Pancreas (tissue), 10 donors: ENCODE measurements at places on chromosomes 1 and 21. TPM values are rescaled to one million over a fixed set of nuclear protein-coding genes. Genes with fewer than 3 reads are reported as not detected.

Gene EXTL1
- 0.12 TPM for total RNA-seq

Gene ZNF683
- total RNA-seq = not detected

DNA sequence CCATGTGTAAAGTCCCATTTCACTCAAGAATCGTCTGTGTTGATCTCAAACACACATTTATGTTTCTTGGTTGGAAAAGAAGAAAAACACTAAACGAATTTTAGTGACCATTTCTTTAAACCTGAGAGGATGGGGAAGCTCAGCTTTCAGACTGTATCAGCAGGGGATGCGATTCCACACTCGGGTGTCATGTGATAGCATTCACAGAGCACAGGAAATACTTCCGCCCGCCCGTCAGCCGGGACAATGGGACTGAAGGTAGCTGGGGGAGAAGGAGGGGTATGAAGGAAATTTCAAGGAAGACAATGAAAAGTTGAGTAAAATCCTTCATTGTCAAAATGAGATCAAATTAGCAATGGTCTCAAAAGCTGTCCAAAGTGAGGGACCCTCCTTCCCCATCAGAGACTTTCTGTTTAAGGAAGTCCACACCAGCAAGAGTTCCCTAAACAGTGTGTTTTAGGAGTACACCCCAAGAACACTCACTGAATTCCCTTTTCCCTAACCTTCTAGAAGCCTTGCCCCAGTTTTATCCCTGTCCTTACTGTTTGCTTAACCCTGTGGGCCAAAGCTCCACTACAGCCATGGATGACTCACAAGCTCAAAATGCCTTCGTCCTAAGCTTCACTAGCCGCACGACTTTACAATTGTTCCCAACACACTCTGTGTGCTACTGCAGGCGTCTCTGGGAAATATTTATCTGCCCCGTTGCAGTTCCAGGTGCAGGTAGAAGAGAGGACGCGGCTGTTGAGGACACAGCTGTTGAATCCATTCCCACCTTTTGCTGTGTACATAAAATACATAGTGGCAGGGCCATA is 51.4 kb upstream of the SIM2 start:
- H3K27me3 ChIP-seq = no peaks in the 10 kb centered on the region
- no peak overlapping the region for H3K4me3 ChIP-seq
- H3K27ac ChIP-seq = no peak overlapping the region
- H3K36me3 ChIP-seq = no peaks in the 10 kb centered on the region
- H3K4me1 ChIP-seq = no peaks in the 10 kb centered on the region
- no peak for DNase-seq

- H3K4me3 ChIP-seq = no peak overlapping the region
- no peaks in the 10 kb centered on the region for H3K27me3 ChIP-seq
- no peaks in the 10 kb centered on the region for H3K4me1 ChIP-seq
- no peak overlapping the region for H3K27ac ChIP-seq
Observed at GRCh38 chr1:216847397-216848036, 124.3 kb upstream of the ESRRG start.

GRCh38 chr1:92913093-92913819 is 48.0 kb downstream of the DIPK1A start:
- DNase-seq = no peak
- H3K4me3 ChIP-seq = no peak overlapping the region
- no peaks in the 10 kb centered on the region for H3K36me3 ChIP-seq
- no peaks in the 10 kb centered on the region for H3K27me3 ChIP-seq

GRCh38 chr1:116465845-116466685 is 93.0 kb downstream of the ATP1A1 start:
- H3K36me3 ChIP-seq = no peaks in the 10 kb centered on the region
- no peaks in the 10 kb centered on the region for H3K27me3 ChIP-seq
- H3K4me3 ChIP-seq = no peak overlapping the region
- H3K27ac ChIP-seq = no peak overlapping the region

DNA sequence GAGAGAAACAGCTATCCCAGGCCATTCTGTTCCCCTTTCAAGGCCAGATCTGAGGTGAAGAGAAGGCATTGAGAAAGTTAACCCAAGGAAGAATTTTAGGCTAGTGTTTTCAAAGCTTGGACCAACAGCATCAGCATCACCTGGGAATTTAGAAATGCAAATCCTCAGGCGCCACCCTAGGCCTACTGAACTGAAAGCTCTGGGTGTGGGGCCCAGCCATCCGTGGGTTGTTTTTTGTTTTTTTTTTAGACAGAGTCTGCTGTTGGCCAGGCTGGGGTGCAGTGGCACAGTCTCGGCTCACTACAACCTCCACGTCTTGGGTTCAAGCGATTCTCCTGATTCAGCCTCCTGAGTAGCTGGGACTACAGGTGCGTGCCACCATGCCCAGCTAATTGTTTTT is 98.6 kb downstream of the RNF220 start:
- no peaks in the 10 kb centered on the region for H3K27me3 ChIP-seq
- no peak overlapping the region for H3K27ac ChIP-seq
- no peak overlapping the region for H3K4me3 ChIP-seq
- no peaks in the 10 kb centered on the region for H3K36me3 ChIP-seq
- no peak for DNase-seq

DNA sequence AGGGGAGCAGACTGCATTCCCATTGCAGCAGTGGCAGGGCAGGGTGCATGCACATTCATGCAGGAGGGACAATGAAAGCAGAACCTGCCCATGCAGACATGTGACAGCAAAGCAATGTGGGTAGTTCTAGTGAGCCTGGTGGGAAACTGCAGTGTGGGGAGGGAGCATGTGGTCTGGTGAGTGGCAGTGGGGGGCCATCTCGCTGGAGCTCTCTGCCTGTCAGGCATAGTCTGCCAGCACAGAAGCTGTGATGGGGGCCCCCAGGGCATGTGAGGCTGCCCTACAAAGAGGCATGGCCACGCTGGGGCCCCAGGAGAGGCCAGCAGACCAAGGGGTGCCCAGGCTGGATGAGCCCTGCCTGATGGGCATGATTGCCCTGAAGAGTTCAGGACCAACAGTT is 579.7 kb downstream of the PTPRC start:
- DNase-seq = no peak
- H3K36me3 ChIP-seq = no peaks in the 10 kb centered on the region
- H3K4me1 ChIP-seq = no peaks in the 10 kb centered on the region
- no peak overlapping the region for H3K4me3 ChIP-seq
- H3K27ac ChIP-seq = no peak overlapping the region

Gene CELA3A
- total RNA-seq = 21,488 TPM

Gene NHLH1
- total RNA-seq = not detected

DNA sequence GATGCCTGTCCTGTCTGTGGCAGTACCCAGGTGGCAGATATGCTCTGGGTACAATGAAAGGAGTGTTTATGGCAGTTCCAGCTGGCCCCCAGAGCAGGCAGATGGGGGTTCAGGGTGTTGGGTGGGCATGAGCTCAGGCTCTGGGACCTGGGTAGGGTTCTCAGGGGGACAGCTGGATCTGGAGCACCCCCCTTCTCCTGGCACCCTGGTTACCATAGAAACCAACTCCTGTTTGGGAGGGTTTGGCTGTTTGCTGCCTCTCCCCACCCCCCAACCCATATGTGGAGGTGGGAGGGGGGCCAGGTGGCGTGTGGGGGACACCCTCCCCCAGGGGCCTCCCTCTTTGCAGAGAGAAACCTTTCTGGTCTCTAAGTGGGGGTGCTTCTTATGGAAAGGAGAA is 7.1 kb downstream of the FOXO6 start:
- no peaks in the 10 kb centered on the region for H3K36me3 ChIP-seq
- no peak overlapping the region for H3K27ac ChIP-seq
- H3K27me3 ChIP-seq = no peaks in the 10 kb centered on the region
- H3K4me3 ChIP-seq = no peak overlapping the region
- DNase-seq = no peak

GRCh38 chr1:168673974-168674683 is 54.9 kb downstream of the DPT start:
- no peaks in the 10 kb centered on the region for H3K4me1 ChIP-seq
- H3K36me3 ChIP-seq = no peaks in the 10 kb centered on the region
- H3K27ac ChIP-seq = no peak overlapping the region
- no peak for DNase-seq

DNA sequence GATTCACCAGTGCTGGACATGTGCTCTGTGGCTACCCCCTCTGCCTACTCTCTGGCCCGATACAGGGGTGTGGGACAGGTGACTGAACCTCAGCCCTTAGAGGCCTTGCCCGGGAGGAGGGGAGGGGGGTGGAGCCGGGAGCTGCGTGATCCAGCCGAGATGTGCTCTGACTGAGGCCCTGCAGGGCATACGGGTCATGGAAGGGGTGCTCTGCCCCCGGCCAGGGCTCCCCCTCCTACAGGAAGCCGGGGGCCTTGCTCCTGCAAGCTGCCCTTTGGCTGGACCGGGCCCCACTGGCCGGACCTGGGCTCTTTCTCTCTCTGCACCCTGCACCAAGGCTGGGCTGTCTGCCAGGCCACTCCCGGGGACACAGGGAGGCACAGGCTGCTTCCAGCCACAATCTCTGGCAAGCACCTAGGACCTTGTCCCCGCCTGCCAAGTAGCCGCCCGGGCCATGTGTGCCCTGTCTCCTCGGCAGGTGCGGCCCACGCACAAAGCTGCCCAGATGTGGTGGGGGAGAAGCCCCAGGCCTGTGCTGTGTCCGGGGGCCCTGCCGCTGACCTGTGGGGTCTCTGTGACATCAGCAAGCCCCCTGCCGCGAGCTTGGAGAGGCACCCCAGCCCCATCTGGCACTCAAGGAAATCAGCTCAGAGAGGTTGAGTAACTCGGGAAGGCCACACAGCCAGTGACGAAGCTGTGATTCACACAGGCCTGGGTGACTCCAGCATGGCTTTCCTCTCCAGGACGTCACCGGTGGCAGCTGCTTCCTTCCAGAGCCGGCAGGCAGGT is 1.5 kb downstream of the SCNN1D start:
- DNase-seq = peak; percentile 96
- peaks cover 11% of the 10 kb centered on the region for H3K4me1 ChIP-seq
- no peaks in the 10 kb centered on the region for H3K36me3 ChIP-seq
- no peak overlapping the region for H3K4me3 ChIP-seq

- H3K4me3 ChIP-seq = no peak overlapping the region
- H3K27me3 ChIP-seq = no peaks in the 10 kb centered on the region
- peaks cover 8% of the 10 kb centered on the region for H3K4me1 ChIP-seq
- H3K27ac ChIP-seq = no peak overlapping the region
Observed at GRCh38 chr1:225461533-225462428, 33.9 kb upstream of the LBR start.

Gene SLC16A4
- total RNA-seq = 0.47 TPM

DNA sequence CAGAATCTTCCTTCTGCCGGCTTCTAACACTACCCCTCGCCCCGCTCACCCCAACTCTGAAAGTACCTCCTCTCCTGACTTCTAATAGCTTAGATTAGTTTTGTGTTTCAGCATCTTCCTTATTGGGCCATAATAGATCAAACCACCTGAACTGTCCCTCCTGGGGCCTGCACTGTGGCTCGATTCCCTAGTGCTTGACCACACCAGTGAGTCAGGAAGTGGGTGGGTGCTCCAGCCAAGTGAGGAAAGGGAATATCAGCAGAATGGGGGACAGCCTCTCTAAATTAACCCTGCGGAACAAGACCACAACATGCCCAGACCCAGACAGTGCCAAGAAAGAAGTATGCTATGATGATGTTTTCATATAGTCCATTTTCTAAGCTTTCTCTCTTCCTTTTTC is 8.5 kb downstream of the SERTAD4 start:
- H3K4me3 ChIP-seq = no peak overlapping the region
- H3K36me3 ChIP-seq = no peaks in the 10 kb centered on the region
- H3K27ac ChIP-seq = no peak overlapping the region
- H3K4me1 ChIP-seq = no peaks in the 10 kb centered on the region

- H3K4me3 ChIP-seq = no peak overlapping the region
- DNase-seq = no peak
- peaks cover 57% of the 10 kb centered on the region for H3K4me1 ChIP-seq
- no peaks in the 10 kb centered on the region for H3K27me3 ChIP-seq
- H3K27ac ChIP-seq = peak overlapping the region; percentile 28
Observed at GRCh38 chr1:25872713-25873112, 2.8 kb downstream of the PAQR7 start.

Gene SPRR1B
- total RNA-seq = not detected

DNA sequence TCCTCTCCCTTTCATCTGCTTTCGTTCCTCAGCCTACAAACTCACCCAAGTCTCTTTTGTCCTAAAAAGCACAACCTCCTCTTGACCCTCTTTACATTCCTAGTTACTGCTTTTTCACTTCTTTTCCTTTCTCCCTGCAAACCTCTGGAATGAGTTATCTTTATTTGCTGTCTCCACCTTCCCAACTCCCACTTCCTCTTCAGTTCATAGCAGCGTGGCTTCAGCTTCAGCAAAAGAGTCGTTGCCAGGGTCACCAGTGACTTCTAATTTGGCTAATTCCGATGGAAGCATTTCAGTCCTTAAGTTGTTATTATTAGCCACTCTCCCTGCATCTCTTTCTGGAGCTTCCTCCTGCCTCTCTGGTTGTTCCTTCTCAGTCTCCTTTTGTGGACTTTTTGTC is 6.2 kb upstream of the TMEM54 start:
- no peak for DNase-seq
- H3K27ac ChIP-seq = no peak overlapping the region
- H3K36me3 ChIP-seq = no peaks in the 10 kb centered on the region
- peaks cover 15% of the 10 kb centered on the region for H3K4me1 ChIP-seq
